ENCODE measurements at places on chromosomes 5 and 9.

DNA sequence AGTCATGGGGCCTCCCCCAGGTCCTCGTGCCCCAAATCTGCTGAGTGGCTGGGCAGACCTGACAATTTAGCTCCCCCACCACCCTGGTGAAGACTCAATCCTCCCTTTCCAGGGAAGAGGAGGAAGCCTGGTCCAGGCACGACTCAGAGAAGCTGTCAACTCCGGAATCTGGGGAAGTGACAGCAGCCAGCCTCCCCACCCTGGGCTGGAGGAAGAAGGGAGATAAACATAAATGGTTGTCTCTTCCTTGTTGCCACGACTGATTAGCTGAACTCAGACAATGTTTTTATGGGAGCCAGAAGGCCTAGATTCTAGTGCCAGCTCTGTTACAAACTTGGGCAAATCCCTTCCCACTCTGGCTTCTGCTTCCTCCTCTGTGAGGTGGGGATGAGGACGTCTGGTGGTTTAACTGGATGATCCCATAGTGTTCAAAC lies 15.4 kb downstream of the CCDC69 start:
- DNase-seq, result no peak

DNA sequence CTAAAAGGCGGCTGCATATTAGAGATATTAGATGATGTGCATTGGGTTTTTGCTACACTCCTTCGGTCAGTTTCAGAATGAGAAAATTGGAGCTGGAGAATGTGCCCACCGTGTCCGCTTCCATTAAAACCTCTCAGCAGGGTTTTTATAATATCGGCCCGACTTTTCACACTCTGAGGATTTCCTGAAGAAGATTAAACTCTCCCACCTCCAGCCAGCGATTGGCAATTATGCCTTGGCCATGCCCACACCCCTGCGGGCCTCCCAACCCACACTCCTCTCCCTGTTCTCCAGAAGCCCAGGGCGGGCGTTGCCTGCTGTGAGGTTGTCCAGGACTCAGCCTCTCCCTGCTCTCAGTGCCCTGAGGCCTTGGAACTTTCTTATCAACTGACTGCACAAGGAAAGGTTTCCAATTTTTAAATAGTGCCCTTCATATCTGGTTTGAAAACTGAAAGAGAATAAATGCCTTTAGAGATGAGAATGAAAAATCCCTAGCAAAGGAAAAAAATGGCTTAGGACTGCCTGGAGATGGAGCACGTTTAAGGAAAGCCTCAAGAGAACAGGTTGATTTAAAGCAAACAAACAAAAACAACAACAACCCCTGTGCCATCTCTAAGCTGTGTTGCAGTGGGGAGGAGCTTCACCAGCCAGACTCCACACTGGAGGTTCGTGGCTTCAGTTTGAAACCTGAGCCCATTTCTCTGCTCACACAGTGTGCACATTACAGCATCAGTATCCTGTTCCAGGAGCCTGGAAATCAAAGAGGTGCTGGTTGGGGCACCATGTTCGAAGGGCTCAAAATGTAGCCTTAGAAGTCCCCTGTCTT lies 292.9 kb downstream of the NSG2 start:
- no peak for DNase-seq

- DNase-seq, result no peak
Measured at GRCh38 chr5:107517185-107518033, 153.3 kb downstream of the EFNA5 start.

GRCh38 chr5:1782385-1783215 lies 17.0 kb downstream of the MRPL36 start:
- no peak for DNase-seq

DNA sequence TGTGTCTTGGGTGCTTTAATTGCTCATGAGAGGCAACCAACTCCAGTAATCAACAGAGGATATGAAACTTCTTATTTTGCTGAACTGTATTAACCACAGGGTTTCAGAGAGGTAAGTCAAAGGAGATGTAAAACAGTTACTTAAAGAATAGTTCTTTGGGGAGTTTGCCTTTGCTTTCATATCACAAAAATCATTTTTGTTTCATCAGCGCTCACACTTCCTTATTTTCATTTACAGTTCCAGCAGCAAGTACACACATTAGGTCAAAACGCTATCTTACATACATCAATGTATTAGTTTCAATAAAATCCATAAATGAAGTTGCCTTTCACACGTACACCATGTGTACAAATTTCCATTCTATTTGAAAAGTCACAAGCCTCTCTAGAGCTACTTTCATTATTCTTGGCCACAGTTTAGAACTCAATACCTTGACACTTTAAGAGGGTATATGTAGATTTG lies 50.1 kb downstream of the ST8SIA4 start:
- no peak for DNase-seq

DNA sequence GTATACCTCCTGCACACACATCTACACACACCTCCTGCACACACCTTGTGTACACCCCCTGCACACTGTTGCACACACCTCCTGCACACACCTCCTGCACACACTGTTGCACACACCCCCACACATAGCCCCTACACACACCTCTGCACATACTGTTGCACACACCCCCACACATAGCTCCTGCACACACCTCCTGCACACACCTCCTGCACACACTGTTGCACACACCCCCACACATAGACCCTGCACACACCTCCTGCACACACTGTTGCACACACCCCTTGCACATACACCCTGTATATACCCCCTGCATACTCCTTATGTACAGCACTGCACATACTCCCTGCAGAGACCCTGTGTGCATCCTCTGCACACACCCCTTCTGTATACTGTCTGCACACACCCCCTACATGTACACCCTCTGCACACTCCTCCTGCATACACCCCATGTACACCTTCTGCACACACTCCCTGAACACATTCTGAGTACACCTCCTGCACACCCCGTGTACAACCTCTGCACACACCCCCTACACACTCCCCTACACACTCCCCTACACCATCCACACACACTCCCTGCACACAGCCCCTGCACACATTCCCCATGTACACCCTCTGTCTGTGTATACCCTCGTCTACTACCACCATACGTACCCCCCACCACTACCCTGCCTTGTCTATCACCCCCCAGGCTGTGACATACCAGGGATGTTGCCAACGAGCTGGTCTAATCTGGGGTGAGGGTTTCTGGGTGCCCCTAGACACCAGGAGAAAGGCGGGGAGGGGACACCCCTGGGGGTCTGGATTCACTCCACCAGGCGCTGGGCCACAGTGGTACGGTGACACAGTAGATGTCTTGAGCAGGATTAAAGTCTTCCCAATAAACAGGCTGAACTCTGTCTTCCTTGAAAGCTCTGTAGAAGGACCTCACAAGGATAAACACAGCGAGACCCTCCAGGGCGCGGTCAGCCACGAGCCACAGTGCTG lies 1.1 kb upstream of the CEP72 start:
- DNase-seq, result no peak

GRCh38 chr5:116437922-116438578 lies 136.6 kb downstream of the SEMA6A start:
- no peak for DNase-seq

All from central memory CD8-positive, alpha-beta T cell (primary cell).